ENCODE measurements at places on chromosomes 12 and 14.

DNA sequence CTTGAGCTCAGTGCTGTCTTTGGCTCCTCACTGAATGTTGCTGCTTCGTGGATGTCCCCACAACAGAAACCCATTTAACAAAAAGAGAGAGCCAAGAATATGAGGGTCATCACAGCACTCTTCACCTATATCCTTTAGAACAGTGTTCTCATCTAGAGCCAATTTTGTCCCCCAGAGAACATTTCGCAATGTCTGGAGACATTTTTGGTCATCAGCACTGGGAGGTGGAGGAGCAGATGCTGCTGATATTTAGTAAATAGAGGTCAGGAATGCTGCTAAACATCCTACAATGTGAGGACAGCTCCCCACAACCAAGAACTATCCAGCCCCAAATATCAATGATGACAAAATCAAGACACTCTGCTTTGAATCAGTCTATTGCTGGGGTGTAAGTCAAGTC, 92.5 kb downstream of the BBS10 start:
- no peak for DNase-seq

DNA sequence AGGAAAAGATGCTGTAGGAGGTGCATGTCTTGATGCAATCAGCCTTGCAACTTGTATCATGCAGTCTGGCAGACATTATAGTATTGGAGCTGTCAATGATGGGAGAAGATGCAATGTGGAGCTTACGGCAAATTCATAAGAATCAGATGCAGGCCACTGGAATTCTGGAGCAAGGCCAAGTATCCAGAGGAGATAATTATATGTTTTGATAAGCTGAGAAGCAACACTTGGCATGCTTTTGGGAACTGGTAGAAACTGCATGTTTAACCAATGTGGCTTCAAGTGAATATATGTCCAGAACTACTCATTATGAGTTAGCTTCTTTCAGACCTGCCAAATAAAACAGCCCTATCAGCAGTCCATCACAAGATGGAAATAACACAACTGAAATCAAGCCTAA, 249.1 kb upstream of the PPFIA2 start:
- DNase-seq: no peak

- peak; percentile 47 for DNase-seq
Measured at GRCh38 chr12:18250313-18250916, 10.9 kb upstream of the PIK3C2G start.

DNA sequence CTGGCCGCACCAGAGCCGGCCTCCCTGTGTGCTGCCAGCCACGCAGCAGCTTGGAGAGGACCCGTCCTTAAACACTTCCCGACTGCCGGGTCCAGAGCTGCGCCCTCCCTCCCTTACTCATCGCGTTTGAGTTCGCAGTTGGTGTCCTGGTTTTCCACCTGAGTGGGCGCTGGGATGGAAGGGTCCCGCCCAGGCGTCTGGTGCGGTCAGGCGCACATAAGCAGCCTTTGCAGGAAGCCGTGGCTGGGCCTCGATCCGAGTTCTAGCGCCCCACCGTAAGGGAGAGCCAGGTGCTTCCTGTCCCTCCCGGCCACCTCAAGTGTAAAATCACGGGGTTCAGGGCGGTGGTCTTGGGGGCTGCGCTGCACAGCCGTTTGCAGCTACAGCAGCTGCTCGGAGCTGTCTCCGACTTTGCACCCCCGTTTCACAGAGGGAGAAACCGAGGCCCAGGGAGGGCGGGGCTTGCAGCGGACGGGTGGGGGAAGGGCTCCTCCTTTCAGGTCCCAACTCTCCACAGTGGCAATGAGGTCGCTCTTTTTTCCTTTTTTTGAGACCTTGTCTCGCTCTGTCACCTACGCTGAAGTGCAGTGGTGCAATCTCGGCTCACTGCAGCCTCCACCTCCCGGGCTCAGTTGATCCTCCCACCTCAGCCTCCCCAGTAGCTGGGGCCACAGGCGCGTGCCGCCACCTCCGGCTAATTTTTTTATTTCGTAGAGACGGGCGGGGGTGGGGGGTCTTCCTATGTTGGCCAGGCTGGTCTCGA, 51.3 kb downstream of the LRCOL1 start:
- DNase-seq: peak; percentile 34

DNA sequence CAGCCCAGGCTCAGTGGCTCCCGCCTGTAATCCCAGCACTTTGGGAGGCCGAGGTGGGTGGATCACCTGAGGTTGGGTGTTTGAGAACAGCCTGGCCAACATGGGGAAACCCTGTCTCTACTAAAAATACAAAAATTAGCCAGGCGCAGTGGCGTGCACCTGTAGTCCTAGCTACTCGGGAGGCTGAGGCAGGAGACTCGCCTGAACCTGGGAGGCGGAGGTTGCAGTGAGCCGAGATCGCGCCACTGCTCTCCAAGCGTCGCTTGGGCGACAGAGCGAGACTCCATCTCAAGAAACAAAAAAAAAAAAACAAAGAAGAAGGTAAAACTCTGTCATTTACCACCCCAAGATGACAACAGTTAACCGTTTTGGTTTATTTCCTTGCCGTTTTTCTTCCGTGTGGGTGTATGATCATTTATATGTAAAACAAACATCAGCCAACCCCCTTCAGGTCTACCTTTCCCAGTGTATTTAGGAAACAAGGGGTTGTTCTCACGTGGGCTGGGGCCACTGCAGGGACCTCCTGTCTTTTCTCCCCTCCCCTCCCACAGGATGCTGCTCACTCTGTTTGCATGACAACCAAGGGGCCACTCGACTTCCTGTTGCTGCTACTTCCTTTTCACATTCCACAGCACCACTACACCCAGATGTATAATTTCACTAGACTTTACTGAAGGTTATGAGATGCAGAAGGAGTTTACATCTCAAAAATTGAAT, 13.6 kb downstream of the TTC9 start:
- DNase-seq: peak; percentile 73

DNA sequence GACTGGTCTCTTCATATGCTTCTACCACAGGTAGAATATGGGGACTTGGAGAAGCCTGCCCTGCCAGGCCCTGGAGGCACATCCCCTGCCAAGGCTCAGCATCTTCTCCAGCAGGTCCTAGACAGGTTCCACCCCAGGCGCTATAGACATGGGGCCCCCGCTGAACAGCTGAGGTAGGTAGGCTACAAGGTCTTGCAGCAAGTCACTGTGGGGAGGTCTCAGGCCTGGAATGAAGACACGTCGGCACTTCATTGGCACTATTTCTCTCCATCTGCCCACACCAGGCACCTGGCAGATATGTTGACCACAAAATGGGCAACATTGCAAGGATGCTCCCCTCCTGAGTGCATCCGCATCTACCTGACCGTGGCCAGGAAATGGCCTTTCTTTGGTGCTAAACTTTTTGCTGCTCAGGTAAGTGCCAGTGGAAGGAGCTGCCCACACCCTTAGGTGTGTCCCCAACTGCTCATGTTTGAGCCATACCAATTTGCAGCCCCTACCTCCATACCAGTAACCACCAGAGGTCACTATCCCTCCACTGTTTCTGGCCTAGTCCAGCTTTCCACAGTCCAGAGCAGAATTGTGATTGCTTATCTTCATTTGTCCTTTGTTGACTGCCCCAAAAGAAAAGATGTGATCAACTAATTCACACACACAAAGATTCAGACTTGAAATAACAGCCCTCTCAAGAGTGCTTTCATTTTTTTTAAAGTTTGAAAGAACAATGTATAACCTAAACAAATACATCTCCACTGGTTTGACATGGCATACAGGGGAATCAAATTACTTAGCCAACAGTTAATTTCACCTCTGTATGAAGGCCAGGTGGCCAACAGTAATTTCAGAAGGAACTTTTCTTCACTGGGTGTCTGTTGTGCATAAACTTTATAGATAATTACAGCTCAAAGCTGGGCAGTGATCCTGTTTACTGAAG, 16.1 kb downstream of the PIGH start:
- no peak for DNase-seq

- DNase-seq: no peak
Measured at GRCh38 chr12:79082595-79082994, 218.0 kb downstream of the SYT1 start.

- no peak for DNase-seq
Measured at GRCh38 chr14:69887740-69888657, 8.8 kb downstream of the SMOC1 start.

- no peak for DNase-seq
Measured at GRCh38 chr14:89424241-89424640, 7.2 kb upstream of the FOXN3 start.

GRCh38 chr12:124026755-124027745, 54.0 kb downstream of the ZNF664 start:
- peak; percentile 84 for DNase-seq

- DNase-seq: peak; percentile 80
Measured at GRCh38 chr12:121939186-121939585, 20.8 kb downstream of the CFAP251 start.

DNA sequence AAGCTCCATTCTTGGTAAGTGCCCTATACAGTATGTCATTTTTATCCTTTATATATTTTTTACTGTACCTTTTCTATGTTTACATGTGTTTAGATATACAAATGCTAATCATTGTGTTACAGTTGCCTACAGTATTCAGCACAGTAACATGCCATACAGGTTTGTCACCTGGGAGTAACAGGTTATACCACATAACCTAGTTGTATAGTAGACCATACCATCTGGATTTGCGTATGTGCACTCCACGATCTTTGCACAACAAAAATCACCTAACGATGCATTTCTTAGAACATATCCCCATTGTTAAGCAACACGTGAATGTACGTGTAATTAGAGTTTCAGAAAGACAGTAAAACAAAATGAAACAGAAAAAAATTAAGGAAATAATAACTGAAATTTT, 11.9 kb upstream of the ANO2 start:
- DNase-seq: no peak

DNA sequence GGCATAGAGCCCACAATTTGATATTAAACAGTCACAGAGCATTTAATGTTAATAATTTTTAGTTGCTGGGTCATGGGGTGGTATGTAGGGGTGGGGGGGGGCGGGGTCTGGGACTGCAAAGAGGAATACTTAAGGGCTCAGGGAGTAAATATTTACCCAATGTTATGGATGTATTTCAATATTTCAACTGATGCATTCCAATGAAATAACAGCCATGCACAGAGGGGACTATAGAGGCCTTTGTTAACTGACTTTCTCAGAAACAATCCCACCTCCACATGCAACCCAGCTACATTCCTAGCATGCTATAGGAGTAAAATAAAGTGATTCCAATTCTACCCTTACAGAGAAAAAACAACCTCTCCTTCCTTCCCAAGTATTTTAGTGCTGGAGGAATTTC, 7.9 kb upstream of the BBS10 start:
- DNase-seq: no peak

DNA sequence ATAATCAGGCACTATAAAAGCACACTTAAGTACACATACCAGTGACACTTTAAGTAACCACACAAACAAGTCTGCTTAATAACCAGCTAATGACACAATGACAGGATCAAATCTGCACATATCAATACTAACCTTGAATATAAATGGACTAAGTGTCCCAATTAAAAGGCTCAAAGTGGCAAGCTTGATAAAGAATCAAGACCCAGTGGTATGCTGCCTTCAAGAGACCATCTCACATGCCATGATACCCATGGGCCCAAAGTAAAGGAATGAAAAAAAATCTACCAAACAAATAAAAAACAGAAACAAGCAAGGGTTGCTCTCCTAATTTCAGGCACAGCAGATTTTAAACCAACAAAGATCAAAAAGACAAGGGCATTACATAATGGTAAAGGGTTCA, 470.4 kb downstream of the TRHDE start:
- DNase-seq: no peak

DNA sequence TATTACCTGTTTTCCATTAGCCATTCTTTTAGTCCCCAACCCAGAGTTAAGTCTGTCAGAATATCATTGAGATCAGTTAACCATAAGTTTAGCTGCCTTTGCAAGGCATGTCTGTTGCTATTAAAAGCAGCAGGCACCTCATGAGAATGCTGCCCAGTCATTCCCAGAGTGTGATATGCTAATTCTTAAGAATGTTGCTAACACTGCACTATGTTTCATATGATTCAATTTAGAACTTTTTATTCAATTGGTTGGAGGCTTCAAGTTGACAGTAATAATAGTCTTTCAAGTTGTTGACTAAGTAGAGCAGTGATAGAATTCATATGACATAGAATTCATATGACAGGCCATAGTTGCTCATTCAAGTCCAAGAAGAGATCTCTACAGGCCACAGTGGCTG, 292.3 kb downstream of the FUT8 start:
- DNase-seq: no peak

DNA sequence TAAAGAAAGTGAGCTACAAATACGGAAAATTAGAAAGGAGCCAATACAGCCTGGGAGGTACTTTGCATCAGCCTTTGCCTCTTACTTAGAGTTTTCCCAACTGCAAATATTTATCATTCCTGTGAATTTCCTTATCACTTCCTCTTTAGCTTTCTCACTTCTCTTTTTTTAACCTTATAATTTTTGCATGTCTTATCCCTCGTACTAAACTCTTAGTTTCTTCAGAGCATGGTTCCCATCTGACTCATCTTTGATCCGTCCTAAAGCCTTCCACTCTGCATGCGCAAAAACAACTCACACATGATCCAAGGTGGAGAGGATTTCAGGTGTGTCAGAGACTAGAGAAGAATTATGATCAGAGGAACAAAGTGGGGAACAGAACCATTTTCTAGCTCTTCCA, 9.6 kb upstream of the SNAPC1 start:
- DNase-seq: peak; percentile 93

- no peak for DNase-seq
Measured at GRCh38 chr12:9123781-9124382, 8.2 kb upstream of the A2M start.

- no peak for DNase-seq
Measured at GRCh38 chr14:73725116-73726024, 11.2 kb upstream of the PNMA1 start.

GRCh38 chr12:113831476-113831875, 134.6 kb downstream of the RBM19 start:
- no peak for DNase-seq

DNA sequence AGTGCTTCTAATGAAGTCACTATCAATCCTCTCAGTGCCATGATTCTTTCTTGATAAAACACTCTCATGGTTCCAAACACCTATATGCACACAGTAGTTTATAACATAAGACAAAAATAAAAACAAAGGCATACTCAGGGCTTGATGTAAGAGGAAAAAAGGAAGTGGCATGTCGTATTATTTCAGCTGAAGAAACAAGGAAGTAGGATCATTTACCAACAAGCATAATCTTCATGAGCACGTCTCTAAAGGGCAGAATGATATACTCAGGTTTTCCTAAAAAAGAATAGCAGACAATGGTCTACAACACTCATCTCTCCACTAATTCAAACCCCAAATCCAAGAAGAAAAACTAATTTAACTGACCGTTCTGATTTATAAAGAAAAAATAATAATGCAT, 33.9 kb downstream of the NUMB start:
- DNase-seq: peak; percentile 82

- peak; percentile 82 for DNase-seq
Measured at GRCh38 chr12:32516230-32516629, 116.9 kb downstream of the FGD4 start.

GRCh38 chr14:91363776-91364523, 53.7 kb downstream of the CCDC88C start:
- peak; percentile 96 for DNase-seq

DNA sequence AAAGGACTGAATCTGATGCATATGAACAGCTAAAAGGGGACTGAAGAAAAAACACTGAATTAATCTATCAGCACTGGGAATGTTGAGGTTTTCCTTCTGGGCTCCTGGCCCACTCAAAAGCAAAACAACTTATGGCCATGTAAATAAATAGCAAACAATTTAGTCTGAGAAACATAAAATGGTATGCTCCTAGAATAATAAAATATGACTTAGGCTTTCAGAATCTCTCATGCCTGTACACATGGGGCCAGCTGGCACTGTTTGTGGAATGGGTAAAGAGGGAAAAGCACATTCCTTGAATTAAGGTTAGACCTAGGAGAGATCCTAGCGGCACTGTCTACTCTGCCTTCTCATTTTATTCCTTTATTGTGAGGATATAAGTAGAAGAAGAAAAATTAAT, 6.2 kb downstream of the KLHDC2 start:
- no peak for DNase-seq

Measured in MV-4-11 (cell line).